HepG2 (cell line): ENCODE measurements at places on chromosomes 16 and 17. TPM values are rescaled to one million over a fixed set of nuclear protein-coding genes. Genes with fewer than 3 reads are reported as not detected.

- no peaks in the 10 kb centered on the region; the same call in 1 of the 2 replicates for H3K4me1 ChIP-seq
- H3K27ac ChIP-seq: no peak overlapping the region
- H3K4me3 ChIP-seq: no peak overlapping the region
Measured at GRCh38 chr17:1031711-1032110, 34.8 kb downstream of the TIMM22 start.

PPY gene
- not detected in 2 replicates for polyA plus RNA-seq

GRCh38 chr17:48755356-48755755 is 26.8 kb upstream of the HOXB13 start:
- H3K27ac ChIP-seq: no peak overlapping the region
- no peak for DNase-seq
- H3K27me3 ChIP-seq: peaks cover 77% of the 10 kb centered on the region
- no peaks in the 10 kb centered on the region for H3K36me3 ChIP-seq
- no peaks in the 10 kb centered on the region for H3K4me1 ChIP-seq

CYGB gene
- polyA plus RNA-seq: 18.9 and 23.3 TPM in 2 replicates

ZNF598 gene
- 14.2 and 17.6 TPM in 2 replicates for polyA plus RNA-seq
